ENCODE measurements at places on chromosomes 11 and 22.
A peak's percentile ranks its signal among the peaks of the same experiment; 100 is the strongest.

GRCh38 chr11:72781313-72782080 is 12.3 kb downstream of the STARD10 start:
- peak; percentile 35 for DNase-seq

DNA sequence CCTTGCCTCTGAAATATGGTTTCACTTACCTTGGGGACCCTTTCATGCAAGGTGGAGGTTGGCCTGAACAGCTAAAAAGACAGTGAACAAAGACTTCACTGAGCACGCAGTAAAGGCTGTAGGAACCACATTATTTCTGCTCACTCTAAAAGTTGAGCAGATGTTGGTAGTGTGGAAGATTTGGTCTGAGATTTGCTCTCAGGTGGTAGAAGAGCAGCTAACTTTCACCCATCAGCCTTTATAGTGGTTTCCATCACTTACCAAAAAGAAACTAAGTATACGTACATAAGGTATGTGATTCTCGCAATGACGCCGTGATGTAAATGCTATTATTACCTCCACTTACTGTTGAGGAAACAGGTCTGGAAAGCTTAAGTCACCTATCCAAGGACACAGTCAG is 47.3 kb downstream of the PRR5L start:
- DNase-seq, result no peak

GRCh38 chr22:30455075-30455840 is 16.6 kb downstream of the SEC14L3 start:
- DNase-seq, result no peak

DNA sequence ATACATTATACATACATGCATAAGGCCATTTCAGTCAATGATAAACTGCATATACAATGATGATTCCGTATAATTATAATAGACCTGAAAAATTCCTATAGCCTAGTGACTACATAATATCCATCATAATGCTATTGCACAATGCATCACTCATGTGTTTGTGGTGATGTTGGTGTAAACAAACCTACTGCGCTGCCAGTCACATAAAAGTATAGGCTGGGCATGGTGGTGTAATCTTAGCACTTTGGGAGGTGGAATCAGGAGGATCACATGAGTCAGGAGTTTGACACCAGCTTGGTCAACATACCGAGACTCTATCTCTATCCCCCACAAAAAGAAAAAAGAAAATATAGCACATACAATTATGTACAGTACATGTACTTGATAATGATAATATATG is 163.7 kb upstream of the DDI1 start:
- no peak for DNase-seq

DNA sequence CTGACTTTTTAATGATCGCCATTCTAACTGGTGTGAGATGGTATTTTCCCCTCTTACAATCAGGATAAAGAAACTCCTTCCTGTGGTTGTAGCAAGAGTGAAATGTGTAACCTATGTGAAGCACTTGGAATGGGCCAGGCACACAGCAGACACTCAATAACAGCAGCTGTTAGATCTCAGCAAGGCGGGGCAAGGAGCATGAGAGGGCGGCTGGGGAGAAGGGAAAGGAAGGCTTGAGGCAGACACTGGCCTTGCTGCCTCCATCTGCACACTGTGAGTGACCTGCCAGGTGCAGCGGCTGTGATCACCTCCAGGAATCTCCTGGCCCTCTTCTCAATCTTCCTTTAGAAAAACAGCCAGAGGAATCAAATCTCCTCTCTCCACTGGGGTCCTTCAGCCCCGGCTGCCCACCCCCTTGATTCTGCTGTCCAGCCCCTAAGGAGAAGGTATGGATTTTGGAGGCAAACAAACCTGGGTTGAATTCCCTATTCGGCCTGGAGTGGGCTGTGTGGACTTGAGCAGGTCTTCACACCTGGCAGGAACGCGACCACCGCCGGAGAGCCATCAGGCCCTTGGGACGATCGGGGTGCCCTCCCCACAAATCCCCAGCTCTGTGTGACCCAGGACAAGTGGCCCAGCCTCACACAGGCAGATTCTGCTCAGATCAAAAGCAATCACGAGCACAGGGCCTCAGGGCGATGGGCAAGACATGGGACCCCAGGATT is 49.0 kb downstream of the RPUSD4 start:
- no peak for DNase-seq

GRCh38 chr11:69642549-69642912 is 1.6 kb downstream of the CCND1 start:
- DNase-seq, result peak; percentile 14

DNA sequence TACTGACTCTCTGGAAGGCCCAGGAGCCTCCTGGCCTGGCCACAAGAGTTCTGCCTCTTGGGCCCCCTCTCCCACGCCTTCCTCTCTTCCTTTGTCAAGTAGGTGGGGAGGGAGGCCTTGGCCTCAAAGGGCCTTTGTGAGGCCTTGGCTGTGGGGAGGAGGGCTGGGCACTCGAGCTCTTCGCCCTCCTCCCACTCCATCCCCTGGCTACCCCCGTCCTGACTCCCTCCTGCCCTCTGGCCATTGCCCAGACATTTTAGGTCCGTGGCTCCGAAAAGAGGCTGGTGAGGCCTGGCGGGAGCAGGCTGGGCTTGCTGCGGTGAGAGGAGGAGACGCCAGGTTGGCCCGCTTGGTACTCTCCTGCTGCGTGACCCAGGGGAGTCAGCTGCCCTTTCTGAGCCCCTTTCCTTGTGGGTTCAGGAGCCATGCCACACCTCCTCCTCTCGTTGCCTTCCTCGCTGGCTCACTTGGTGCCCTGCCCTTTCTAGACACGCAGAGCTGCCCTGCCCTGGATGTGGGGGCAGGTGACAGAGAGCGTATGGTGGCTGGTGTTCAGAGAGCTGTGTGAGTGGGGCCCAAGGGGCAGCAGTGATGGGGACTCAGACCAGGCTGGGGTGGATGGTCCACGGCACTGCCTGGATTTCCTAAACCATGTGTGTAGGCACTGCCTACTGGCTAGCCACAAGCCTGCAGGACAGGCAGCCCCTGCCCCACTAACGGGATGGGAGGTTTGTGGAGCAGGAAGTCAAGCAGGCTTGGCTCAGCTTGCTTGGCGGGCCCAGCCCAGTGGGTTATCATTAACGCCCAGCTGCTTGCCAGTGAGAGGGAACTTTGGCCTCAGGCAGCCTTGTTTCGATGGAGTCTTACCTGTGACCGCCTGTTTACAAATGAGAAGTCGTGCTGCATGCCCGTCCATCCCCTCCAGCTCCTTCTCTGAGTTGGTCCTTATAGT is 15.8 kb upstream of the OMP start:
- DNase-seq, result no peak

DNA sequence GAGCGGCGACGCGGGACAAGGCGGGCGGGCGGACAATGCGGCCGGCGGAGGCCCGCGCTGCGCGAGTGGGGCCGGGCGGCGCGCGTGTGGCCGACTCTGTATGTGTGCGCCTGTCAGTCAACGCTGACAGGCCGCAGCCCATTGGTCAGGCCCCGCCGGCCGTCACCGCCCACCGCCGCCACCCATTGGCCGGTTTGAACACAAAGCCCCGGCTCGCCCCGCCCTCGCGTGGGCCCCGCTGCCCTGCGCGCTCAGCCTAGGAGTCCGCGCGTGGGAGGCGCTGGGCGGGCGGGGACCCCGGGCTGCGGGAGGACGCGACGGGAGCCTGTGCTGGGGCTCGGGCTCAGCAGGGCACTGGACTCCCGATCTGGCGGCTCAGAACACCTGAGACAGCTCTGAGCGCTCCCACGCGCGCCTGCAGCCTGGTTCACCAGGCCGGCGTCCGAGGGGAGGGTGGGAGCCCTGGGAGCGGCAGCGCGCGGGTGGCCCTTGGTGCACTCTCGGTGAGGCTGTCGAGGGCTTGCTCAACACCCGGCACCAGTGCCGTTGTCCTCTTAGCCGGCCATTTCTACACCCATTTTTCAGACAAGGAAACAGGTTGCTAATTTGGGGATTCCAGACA is at the start of gene SUN2:
Gene SUN2 (minus strand): TSS at position 88 of the 622 bp plus-strand sequence. CDS start 3,370 bp downstream, outside the sequence.
- peak; percentile 91 for DNase-seq

GRCh38 chr22:39955675-39956074 is 4.5 kb upstream of the TMA7B start:
- DNase-seq, result no peak

DNA sequence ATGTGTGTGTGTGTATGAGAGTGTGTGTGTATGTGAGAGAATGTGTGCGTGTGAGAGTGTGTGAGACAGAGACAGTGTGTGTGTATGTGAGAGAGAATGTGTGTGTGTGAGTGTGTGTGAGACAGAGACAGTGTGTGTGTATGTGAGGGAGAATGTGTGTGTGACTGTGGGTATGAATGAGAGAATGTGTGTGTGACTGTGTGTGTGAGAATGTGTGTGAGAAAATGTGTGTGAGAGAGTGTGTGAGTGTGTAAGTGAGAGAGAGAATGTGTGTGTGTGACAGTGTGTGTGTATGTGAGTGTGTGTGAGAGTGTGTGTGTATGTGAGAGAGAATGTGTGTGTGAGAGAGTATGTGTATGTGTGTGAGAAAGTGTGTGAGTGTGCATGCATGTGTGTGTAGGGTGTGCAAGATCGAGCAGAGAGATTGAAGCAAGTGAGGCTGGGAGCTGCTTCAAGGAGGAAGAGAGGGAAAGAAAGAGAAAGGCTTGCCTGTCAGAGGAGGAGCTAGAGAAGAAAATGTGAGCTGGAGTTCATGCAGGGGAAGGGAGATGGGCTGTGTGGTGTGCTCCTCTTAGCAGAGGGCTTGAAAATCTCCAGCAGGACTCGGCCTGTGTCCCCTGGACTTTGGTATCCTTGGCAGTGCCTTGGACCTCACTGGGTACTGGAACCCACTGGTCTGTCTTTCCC is 27.7 kb upstream of the TP53I11 start:
- no peak for DNase-seq

- DNase-seq, result no peak
Measured at GRCh38 chr11:45879803-45880686, 5.4 kb upstream of the MAPK8IP1 start.

- no peak for DNase-seq
Measured at GRCh38 chr11:102990145-102990544, 34.6 kb upstream of the MMP13 start.

GRCh38 chr22:44340271-44341239 is 27.8 kb upstream of the SHISAL1 start:
- no peak for DNase-seq

DNA sequence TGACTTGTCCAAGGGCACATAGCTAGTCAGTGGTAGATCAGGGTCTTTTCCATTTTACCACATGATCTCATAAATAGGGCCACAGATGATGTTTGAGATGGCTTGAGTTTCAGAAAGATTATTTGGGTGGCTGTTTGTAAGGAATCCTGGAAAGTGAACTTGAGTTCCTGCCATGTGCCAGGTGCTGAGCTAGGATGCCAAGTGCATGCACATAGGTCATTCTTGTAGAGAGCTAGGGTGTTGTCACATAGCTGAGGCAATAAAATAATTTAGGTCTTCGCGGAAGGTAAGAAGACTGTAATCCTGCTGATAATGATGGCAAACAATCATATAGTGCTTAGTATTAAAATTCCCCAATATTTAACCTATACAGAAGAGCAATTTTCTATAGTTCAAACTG is 1162.6 kb upstream of the TENM4 start:
- DNase-seq, result no peak

GRCh38 chr22:33652615-33653014 is 267.7 kb downstream of the LARGE1 start:
- no peak for DNase-seq

DNA sequence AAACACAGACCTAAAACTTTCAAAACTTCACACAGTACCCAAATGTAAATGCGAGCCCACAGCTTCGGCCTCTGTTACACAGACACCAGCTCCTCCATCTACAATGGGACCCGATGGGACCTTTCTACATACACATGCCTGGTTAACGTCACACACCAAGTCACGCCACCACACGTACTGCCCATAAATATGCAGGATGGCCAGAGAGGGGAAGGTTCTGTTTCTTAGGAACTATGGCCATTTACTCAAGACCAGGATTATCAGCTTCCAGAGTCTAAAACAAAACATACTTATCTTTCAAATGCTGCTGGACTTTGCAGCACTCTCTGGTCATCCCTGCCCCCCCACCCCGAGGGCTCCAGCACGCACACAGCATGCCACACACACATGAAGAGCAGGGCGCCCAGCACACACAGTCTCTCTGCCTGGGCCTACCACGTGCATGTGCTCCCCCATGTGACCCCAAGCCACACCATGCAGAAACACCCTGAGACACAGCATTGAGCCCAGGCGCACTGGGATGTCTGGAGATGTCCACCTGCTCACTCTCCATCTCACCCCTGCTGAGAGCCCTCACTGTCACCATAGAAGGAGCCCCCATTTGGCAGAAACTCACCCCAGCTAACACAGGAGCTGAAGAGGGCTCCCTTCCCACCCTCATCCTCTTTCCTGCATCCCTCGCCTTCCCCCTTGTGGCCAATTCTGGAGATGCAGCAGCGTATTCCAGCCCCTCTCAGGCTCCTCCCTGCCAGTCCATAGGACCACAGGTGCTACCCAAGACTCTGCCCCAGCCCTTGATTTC is 61.8 kb downstream of the SLC22A12 start:
- DNase-seq, result peak; percentile 47

- no peak for DNase-seq
Measured at GRCh38 chr11:93468290-93468689, 74.9 kb downstream of the SMCO4 start.

DNA sequence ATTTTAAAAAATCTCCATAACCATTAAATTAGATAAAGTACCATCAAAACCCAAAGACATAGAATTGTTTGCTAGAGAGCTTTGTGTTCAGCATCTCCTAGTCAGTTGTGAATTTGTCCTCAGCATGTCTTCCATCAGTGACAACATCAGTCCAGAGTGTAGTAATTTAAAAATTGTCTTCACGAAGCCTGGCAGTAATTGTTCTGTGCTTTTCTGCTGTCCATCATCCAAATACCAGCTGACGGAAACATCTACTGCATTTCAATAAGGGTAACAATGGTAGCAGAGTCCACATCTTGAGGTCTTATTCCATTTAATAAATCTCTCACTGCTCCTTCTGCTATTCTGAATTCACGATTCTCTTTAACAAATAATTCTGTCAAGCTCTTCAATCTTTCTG is 121.5 kb downstream of the ATXN10 start:
- DNase-seq, result no peak

GRCh38 chr11:126083829-126084607 is 21.4 kb upstream of the CDON start:
- DNase-seq, result no peak

DNA sequence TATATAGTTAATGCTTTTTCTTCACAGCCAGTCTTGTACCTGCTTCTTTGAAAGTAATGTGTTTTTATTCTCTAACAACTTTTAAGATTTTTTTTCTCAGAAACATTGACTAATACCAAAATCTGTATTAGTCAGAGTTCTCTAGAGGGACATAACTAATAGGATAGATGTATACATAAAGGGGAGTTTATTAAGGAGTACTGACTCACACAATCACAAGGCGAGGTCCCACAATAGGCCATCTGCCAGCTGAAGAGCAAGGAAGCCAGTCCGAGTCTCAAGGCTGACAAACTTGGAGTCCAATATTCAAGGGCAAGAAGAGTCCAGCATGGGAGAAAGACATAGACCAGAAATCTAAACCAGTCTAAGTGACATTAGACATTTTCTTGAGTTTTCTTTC is 140.0 kb downstream of the RAB38 start:
- no peak for DNase-seq

Data from stimulated activated CD8-positive, alpha-beta memory T cell treated with anti-CD3 and anti-CD28 coated beads, Interleukin-2, amount 100 ng/mL, for 1 hour (primary cell).